Activated CD4-positive, alpha-beta T cell treated with anti-CD3 and anti-CD28 coated beads, Interleukin-2, amount 50 U/mL, for 48 hours (primary cell): ENCODE measurements at places on chromosomes 2 and 18.

GRCh38 chr18:37332628-37333420 lies 232.8 kb downstream of the CELF4 start:
- no peak for DNase-seq

DNA sequence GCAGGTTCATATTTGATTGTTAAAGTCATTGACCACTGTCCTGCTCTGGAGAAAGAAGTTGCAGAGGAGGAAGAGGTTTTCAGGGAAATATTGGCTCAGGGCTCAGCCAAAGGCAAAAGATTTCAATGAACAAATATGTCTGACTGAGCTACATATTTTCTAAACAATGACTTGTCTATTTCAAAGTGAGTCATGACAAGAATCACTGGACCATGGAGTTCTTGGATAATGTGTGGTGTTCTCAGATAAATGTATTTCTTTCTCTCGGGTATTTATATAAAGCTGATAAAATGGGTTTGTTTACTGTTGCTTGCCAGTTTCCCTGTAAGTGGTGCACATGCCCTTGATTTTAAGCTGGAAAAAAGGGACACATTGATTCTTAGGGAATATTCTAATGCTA lies 34.3 kb upstream of the RMP24 start:
- no peak for DNase-seq

- DNase-seq: no peak
These were observed 276.1 kb upstream of the PKDCC start for GRCh38 chr2:41771710-41772109.

- DNase-seq: no peak
These were observed 88.0 kb downstream of the ITGB1BP1 start for GRCh38 chr2:9335322-9335832.

DNA sequence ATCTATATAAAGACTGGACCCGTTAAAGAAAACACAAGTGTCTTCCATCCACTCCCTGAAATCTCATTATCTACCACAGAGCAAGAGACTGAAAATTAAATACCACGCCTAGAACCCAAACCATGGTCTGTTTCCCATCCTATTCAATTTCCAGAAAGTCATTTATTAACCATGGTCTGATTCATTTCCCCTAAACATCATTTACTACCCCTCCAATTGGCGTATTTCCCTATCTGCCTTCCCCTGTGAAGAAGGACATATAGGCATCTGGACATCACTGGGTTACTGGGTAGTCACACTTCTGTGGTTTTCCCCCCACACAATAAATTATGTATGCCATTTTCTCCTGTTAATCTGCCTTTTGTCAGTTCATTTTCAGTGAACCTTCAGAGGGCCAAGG lies 30.8 kb downstream of the CCDC93 start:
- DNase-seq: no peak

DNA sequence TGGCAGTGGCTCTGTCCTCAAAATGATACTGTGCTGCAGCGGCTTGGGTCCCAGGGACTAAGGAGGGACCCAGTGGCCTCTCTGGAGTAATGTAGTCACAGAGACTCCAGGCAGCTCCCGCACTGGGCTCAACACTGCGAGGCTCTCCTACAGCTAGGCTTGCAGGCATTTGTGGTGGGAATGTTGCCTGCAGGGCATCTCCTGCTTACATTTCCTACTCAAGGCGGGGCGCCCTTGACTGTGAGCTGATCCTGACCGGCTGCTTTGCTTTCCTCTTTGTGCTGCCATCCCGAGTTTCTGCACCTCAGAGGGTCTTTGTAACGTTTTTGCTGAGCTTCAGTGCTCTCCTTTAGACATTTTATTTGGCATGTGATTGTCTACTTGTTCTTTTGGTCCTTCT lies 177.4 kb upstream of the FN1 start:
- no peak for DNase-seq

DNA sequence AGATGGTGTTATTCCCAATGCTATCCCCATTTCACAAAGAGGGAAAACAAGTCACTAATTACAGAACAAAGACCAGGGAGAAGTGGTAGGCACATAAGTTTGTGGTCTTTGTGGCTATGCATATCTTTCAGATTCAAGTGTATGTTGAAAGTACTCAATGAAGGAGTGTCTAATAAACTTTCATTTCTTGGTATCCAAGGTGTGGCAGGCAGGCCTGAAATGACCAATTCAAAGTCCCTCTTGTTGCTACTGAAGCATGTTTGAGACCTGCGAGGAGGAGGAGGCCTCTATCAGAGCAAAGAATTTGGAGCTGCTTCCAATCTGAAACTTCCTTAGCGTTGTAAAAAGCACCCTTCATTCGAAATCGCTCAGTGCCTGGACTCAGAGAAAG lies 60.9 kb upstream of the KLF7 start:
- DNase-seq: no peak

DNA sequence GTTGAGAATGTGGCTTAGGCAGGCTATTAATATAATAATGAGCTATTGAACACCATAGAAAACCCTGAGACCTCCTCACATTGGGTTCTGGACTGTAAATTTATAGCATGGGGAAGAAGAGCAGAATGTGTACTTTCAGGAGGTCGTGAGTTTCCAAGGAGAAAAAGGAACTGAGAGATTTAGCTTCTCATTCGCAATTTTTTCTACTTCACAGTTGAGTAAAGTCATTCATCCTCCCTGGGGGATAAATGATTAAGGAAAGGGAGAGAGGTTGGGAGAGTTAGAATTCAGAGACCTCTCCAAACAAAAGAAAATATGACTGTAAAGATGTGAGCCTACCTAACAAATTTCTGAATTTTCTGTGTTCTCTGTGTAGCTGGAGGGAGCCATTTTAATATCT lies 205.8 kb upstream of the CYRIA start:
- DNase-seq: no peak

GRCh38 chr18:45171679-45172191 lies 443.5 kb upstream of the SLC14A2 start:
- DNase-seq: no peak

DNA sequence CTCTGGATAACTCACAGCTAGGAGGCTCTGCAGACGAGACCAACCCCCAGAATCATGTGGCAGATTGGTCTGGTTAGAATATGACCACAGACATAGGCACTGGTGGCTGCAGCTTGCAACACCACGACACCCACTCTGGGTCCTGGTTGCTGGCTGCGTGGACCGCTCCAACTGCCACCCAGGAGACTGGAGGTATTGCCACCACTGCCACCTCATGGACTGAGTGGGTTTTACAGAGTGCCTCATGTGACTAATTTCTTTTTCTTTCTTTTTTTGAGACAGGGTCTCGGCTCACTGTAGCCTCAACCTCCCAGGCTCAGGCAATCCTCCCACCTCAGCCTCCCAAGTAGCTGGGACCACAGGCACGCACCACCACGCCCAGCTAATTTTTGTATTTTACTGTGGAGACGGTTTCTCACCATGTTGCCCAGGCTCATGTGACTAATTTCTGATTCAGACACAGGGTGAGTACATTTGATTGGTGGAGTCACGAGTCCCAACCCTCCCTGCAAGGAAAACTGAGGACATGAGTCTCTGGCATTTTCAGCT lies 29.9 kb upstream of the NT5DC4 start:
- DNase-seq: peak; percentile 73

- no peak for DNase-seq
These were observed 48.8 kb downstream of the EIF5B start for GRCh38 chr2:99386011-99386410.

DNA sequence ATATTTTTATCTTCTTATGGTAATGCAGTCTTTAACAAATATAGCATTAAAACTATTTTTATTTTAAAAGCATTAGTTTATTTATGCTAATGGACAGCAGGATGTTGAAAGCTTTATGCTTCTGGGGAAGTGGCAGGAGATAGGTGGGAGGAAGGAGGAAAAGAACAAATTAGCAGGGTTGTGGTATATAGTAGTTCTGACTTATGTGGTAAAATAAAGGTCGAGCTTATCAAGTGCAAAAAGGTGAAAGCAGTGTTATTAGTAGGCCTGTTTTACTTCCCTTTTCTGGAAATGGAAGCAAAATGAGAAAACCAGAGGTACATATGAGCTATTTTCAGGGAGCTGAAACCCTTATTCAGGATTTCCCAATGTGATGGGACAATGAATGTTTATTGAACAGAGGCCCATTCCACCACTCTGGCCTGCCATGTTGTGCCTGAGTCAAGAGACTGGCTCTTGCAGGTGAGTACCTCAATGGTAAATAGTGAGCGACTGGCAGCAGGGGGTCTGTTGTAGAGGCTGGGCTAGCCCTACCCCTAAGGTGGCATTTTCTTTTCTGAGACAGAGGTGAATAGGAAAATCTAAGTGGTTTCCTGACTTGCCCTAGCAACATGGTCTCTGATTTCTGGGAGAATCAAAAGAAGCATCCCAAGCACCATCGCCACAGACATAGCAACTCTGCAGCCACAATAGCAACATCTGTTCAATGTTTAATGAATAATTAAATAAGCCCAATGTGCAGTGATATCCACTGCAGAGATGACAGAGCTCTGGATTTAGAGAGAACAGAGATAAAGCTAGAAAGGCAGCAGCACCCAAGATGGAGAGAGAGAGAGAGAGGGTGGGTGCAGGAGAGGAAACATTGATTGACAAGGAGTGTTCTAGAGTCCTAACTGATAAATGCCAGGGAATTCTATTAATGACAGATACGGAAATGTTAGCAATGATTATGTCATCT lies 119.7 kb downstream of the UPP2 start:
- DNase-seq: no peak

GRCh38 chr18:2656237-2656980 lies 883 bp downstream of the SMCHD1 start:
- peak; percentile 47 for DNase-seq

GRCh38 chr2:24382363-24383073 lies 22.2 kb upstream of the ITSN2 start:
- peak; percentile 61 for DNase-seq

DNA sequence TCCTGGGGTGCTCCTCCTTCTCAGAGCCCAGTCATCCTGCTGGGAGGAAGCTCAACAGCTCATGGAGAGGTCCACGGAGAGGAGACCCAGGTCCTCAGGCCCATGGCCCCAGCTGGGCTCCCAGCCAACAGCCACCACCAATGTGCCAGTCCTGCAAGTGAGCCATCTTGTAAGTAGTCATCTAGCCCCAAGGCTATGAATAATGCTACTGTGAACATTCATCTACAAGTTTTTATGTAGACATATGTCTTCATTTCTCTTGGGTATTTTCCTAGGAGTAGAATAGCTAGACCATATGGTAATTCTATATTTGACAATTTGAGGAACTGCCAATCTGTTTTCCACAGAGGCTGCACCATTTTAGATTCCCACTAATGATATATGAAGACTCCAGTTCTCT lies 166.1 kb downstream of the MTCL1 start:
- DNase-seq: no peak

DNA sequence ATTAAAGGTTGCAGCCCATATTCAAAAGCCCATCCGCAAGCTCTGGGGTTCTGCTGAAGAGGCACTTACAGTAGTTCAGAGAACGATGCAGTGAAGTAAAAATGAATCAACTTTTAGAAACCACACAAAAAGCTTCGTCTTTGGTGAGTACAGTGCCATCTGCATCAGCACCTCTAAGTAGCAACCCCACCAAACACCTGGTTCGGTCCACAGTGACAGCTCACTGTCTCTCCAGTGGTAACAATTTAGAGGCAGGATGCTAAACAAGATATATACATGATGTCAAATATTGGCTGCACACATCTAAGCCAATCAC lies 275.4 kb upstream of the TCF4 start:
- DNase-seq: no peak

DNA sequence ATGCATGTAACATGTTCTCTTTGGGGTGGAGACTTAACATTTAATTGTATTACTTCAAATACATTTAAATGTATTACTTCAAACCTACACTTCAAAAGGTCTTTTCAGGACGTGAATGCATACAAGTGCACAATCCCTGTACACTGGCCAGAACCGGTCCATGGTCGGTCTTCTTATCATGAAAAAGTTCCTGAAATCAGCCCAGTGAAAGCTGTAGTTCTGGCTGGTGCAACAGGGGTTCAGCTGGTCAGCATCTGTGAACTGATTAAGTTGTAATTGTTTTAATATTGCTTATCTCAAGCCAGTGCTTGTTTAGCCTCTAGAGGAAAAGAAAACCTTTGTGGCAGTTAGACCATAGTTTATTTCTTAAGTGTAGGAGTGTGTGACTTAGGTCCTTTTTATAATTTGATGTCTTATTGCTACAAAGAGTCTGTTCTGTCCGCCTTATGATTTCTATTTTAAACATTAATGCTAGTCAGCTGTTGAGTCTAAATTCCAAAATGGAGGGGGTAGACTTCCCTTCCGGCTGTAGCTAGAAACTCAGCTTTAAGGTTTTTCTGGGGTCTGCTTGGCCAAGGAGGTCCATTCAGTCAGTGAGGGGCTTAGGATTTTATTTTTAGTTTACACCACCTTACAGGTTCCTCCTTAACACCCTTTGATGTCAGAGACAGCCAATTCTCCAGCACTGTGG lies 768 bp upstream of the CYBRD1 start:
- DNase-seq: no peak

DNA sequence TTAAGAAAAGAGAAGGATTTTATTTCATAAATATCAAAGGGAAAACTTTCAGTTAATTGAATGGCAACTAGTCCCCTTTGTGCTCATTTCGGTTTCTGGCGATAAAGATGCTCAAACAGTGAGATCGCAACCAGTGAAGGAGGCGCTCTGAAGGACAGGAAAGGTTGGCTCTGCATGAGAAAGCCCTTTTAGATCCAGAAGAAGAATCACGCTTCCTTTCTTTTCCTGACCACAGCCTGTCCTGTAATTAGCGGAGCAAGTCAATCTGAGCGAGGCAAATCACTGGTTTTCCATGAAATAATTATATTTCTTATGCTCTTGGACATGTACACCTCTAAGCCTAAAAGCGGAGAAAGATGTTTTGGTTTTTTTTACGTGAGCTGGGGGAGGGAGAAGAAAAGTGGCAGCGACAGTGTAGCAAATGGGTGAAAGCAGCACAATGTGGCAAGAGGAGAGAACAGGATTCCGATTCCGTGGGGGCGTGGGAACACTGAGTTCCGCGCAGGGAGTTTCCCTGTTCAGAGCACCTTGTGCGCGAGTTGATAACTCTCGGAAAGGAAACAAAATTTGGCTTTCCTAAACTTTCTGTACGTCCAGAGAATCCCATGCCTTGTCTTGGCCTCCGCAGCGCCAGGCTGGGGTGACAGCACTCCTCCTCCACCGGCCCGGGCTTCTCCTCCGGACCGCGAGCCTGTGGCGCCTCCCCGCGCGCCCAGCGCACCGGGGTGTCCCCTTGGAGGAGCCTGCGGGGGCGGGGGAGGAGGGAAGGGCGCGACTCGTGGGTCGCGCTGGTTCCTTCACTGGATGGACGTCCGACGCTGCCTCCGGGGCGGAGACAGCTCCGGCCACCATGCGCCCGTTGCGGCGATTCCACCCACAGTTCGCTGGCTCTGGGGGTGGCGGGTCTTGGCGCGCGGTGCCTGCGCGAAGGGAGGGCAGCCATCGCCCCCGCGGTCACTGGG lies 620 bp upstream of the SLC9A2 start:
- peak; percentile 46 for DNase-seq

DNA sequence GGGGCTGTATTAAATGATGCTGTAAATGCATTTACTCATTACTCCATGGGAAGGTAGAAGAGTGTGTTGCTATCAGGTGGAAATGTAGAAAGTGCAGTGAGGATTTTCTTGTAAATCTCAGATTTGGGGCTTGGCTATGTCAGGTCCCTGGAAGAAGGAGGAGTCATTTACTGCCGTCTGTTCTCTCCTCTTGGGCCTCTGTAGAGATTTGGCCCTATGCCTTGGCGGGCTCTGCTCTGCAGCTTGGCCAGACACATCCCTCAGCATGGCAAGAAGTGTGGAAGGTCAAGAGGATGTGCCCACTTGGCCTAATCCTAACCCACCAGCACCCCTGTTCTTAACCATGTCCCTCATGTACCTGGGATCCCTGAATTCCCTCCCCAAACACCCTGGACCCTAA lies 6.7 kb downstream of the IL1R1 start:
- DNase-seq: no peak

GRCh38 chr2:120861191-120861575 lies 125.5 kb downstream of the GLI2 start:
- DNase-seq: no peak
